ENCODE measurements at places on chromosomes 12 and 14.
A peak's percentile ranks its signal among the peaks of the same experiment; 100 is the strongest.

- DNase-seq: no peak
Observed at GRCh38 chr12:66999141-66999540, 270.0 kb upstream of the CAND1 start.

- no peak for DNase-seq
Observed at GRCh38 chr14:61121355-61121787, 140.3 kb downstream of the SLC38A6 start.

GRCh38 chr12:105492591-105493545 is 162.4 kb downstream of the C12orf75 start:
- DNase-seq: peak; percentile 63

- no peak for DNase-seq
Observed at GRCh38 chr14:55701638-55702037, 121.6 kb downstream of the KTN1 start.

- DNase-seq: no peak
Observed at GRCh38 chr14:23643533-23644194, 7.5 kb downstream of the DHRS2 start.

GRCh38 chr12:113108308-113108707 is 27.3 kb downstream of the RASAL1 start:
- no peak for DNase-seq

Measured in AG09319 (cell line).